T-helper 2 cell (primary cell): ENCODE measurements at places on chromosomes 3 and 15.

DNA sequence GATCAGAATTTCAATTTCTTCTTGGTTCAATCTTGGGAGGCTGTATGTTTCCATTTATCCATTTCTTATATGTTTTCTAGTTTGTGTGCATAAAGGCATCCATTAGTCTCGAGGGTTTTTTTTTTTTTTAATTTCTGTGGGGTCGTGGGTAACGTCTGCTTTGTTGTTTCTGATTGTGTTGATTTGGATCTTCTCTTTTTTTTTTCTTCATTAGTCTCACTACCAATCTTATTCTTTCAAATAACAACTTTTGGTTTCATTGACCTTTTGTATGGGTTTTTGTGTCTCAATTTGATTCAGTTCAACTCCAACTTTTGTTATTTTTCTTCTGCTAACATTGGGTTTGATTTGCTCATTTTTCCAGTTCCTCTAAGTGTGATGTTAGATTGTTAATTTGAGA is 48.9 kb downstream of the MCTP2 start:
- no peak for DNase-seq

DNA sequence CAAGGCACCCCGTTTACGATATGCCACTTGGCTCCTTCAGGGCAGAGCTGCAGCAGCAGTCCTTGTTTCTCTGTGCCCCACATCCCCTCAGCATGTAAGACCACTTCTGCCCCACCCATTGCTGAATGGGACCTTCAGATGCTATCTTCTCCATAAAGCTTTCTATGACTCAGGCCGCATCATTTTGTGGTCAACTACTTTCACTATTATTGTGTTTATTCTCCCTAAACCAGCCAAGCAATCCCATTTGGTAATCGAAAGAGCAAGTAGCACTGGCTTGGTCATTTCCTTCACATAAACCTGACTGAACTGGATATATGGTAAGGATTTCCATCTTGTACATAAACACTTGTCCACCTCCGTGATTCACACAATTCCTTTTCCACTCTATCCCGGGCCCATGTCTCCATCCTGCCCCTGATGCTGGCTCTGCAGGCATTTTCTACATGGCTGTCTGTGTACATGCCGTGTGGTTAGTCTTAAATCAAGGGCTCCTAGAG is 25.7 kb downstream of the LIPC start:
- peak; percentile 88 for DNase-seq

DNA sequence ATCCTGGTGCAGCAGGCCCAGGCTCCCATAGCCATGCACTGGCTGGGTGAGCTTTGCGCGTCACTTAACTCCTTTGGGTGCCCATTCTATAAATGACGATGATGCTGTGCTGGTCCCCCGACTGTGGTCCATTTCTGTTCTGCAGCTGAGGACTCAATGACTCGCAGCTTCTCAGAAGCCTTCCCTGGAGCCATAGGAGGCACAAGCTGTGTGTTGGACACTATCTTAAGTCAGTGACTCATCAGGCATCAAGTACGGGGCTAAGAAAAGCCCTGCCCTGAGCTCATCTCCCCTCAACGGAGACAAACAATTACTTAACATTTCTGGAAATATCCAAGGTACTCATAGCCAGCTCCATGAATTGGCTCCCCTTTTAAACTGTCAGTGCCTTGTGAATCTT is 13.8 kb upstream of the MUSTN1 start:
- DNase-seq, result no peak

- DNase-seq, result no peak
Observed at GRCh38 chr3:48119505-48120193, 68.6 kb downstream of the CDC25A start.

DNA sequence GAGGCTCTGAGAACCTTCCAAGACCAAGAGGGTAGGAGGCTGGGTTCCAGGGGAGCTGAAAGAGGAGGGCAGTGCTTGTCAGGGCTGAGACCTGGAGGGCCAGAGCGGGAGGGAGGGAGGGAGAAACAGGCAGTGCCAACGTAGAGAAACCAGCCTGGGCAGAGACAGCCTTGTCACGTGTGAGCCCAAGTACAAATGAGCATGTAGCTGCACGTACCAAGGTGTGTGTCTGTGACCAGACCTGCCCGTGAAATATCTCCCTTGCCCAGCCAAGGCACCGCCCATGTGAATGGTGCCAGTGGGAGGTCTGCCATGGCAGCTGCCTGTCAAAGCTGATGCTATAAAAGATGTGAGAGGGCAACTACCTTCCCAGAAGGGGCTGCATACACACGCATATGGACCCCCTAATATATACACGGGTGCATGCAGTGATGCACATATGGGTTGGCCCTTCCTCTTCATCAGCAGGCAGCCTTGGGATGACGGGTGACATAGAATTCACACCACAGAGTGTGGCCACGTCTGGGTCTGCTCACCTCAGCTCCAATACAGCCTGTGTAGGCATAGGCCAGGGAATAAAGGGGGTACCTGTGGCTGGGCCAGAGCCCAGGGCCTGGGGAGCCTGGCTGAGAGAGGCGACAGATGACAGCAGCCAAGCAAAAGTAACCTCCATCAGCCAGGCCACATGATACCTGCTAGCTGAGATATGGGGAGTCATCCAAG is 7.8 kb upstream of the CTDSPL start:
- DNase-seq, result no peak

- no peak for DNase-seq
Observed at GRCh38 chr3:171833789-171834460, 9.2 kb upstream of the TMEM212 start.

DNA sequence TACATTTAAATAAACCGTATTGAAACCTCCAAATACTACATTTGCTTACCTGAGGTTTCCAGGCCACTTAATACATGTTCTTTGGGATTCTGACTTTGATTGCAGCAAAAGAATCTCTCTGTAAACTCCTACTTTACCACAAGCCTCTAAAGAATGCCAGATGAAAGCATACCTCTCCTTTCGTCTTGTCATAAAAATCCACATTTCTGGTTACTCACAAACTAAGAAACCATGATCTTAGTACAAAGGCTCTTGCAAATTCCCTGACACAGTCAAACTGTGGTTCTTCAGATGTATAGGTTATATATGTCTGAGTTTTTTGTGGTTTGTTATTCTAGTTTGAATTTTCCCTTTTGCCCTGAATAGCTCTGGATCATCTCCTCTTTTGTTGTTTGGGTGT is 188.4 kb downstream of the RAP2B start:
- DNase-seq, result no peak

DNA sequence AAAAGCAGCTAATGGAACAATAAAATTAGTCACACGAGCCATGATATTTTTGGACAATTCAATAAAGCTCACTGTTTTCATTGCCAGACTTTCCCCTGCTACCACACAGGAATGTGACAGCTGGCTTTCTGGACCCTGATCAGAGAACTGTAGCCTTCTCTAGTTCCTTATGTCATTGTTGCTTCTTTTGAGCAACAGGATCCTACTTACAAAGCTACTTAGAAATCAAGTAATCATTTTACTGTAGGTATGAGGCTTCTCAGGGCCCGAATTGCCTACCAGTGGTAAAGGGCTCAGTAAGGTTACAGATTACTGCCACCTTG is 94.3 kb upstream of the AADACL2 start:
- DNase-seq, result no peak

- no peak for DNase-seq
Observed at GRCh38 chr3:149221783-149222517, at the start of gene CP. CP (minus strand) TSS chr3:149221829; CDS start chr3:149221792, 37 bp downstream.

GRCh38 chr3:79297245-79297960 is 470.4 kb downstream of the ROBO1 start:
- no peak for DNase-seq

DNA sequence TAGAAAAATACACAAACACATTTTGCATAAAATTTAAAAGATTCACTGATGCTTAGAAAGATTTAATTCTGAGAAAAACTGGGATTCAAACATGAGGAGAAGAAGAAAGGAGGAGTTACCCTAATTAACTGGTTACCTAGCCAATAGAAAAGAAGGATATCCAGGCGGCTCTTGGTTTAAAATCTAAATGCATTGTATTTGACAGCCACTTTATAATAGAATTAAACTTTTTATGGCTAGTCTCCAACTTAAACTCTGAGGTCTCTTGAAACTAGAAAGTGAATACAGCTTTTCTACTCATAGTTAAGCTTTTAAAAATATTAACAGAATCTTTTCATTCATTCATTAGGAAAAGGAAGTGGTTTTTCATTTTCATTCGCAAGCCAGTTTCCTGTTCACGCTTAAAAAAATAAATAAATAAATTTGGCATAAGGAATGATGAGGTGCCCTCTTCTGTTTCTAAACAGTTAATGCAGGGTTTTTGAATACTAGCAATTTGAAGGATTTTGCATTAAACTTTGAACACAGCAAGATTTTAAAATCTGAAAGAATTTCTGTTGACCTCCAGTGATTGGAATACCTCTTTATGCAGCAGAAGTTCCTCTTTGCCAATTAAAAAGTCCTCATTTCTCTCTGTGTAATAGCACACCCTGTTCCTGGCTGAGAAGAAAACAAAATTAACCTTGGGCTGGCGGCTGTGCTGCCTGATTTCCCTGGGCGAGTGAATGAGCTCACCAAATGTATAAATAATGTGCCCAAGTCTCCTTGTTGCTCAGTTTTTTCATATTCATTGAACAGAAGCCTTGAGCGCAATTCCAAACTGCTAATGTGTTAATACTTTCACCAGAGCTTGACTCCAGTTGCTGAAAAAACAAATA is 105.1 kb downstream of the ZMAT3 start:
- no peak for DNase-seq

- DNase-seq, result no peak
Observed at GRCh38 chr15:27232876-27233275, 261.9 kb downstream of the GABRG3 start.

GRCh38 chr15:49225572-49226281 is 55.7 kb downstream of the GALK2 start:
- no peak for DNase-seq

DNA sequence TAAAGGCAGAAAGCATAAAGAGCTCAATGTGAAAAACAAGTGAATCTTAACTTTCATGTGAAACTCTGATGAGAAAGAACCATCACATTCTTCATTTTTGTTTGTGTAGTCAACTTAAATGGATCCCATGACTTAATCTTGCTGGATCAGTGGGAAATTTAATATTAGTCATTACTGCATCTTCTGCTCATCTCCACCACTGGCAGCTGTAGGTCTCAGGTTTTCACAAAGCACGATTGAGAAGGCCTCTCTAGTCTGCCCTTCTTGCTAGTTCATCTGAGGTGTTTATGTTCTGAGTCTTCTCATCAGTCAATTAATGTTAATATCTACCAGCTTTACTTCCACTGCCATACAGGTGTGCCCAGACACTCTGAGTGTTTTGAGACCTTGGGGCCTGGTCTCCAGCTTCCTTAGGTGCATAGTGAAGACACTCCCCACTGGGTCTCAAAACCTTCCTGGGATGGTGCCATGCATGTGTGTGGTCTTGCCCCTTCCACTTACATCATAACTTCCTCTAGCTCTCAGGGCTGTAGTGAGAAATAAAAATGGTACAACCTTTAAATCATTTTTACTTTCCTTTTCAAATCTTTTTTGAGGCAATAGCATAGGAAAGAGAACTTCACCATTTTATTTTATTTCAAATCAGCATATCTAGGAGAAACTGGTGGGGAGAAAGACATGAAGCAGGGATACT is 421.6 kb upstream of the CBLB start:
- DNase-seq, result no peak

- no peak for DNase-seq
Observed at GRCh38 chr3:134808835-134809234, 13.8 kb downstream of the EPHB1 start.

- no peak for DNase-seq
Observed at GRCh38 chr3:140270329-140270728, 335.3 kb downstream of the CLSTN2 start.

DNA sequence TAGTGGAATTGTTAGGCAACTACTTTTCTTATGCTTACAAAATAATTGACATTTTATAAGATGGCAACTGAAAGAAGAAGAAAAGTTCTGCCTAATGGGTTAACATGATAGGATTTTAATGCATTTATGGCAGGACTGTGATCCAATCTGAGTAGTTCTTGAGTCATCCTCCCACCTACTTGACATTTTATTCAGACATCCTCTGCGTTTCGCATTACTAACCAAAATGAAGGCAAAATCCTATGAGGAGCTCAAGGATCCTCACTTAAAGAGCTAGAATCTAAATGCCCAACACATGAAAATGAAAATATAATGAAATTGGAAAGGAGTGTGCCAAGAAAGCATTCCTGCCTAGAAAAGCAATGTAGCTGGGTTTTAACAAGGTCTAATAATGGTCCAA is 581.1 kb upstream of the SEMA6D start:
- no peak for DNase-seq

DNA sequence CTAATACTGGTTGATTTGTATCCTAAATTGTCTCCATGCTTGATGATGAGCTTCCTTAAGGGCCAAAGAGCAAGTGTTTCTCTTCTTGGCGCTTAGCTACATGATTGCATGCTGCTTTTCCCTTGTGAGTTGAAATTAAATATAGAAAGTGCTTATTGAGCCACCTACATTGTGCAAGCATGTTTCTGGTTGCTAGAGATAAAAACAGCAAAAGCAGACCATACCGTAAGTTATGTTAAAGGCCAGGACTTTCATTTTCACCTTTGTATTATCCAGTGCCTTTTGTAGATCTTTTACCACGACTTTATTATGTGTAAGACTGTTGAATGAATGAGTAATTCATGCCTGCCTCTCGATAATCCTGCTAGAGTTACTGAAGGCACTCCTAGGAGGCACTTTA is 41.9 kb upstream of the CCNB2 start:
- DNase-seq, result no peak

GRCh38 chr15:62940755-62941361 is 101.7 kb upstream of the TPM1 start:
- DNase-seq, result no peak

- peak; percentile 95 for DNase-seq
Observed at GRCh38 chr3:46065294-46065705, 38.0 kb upstream of the XCR1 start.

DNA sequence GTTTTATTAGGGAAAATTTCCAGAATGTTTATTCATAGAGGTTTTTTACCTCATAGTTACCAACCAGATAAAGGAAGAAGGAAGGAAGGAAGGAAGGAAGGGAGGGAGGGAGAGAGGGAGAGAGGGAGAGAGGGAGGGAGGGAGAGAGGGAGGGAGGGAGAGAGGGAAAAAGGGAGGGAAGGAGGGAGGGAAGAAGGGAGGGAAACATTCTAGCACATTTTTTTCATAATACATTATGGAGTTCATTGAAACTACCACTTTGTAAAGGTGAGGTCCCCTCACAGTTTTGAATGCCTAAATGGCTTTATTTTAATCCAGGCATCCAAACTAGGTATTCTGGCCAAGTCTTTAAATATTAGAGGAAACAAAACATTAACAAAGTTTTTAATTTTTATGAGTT is 1049.1 kb downstream of the ROBO1 start:
- DNase-seq, result no peak

- DNase-seq, result no peak
Observed at GRCh38 chr3:71541313-71541712, 42.2 kb downstream of the FOXP1 start.

- DNase-seq, result peak; percentile 83
Observed at GRCh38 chr3:193593668-193594030, 641 bp downstream of the OPA1 start.
